ENCODE measurements at places on chromosomes 5 and 9.

DNA sequence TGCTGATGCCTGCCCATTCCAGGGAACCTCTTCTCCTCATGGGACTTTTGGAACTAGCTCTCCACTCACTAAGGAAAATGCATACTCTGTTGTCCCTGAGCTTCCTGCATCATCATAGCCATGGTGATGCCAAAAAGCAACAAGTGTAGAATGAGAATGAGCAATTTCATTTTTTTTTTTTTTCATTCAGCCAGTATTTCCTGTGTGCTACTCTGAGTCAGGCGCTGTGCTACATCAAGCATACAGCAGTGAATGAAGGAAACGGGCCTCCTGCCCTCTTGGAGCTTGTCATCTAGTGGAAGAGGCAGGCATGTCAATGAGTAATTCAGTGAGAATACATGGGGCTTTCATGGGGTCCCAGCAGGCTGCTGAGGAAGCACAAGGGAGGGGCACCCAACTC lies 483.1 kb downstream of the BNC2 start:
- DNase-seq, result no peak

DNA sequence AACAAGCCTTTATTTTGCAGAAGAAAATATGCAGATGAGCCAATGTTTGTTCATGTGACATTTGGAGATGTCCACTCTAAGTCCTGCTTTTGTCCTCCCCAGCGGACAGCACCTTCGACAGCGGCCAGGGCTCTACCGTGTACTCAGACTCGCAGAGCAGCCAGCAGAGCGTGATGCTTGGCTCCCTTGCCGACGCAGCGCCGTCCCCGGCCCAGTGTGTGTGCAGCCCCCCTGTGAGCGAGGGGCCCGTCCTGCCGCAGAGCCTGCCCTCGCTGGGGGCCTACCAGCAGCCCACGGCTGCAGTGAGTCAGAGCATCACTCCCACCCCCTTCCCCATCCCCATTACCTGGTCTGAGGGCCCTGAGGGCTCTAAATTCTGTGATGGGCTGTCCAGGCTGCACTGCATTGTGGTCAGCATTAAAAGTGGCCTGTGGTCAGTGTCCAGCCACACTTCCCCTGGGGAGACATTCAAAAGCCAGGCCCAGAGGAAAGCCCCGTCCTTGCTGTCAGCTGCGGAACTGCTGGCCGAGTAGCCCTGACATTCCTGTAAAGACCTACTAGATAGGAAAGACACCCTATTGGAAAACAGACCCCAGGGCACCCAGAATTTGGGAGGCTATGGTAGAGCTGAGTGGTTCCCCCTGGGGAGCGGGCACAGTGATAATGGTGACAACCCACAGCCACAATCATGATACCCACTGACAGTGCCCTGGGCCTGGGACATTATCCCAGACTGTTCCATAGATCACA lies 69.0 kb downstream of the WNK2 start:
- DNase-seq, result no peak

DNA sequence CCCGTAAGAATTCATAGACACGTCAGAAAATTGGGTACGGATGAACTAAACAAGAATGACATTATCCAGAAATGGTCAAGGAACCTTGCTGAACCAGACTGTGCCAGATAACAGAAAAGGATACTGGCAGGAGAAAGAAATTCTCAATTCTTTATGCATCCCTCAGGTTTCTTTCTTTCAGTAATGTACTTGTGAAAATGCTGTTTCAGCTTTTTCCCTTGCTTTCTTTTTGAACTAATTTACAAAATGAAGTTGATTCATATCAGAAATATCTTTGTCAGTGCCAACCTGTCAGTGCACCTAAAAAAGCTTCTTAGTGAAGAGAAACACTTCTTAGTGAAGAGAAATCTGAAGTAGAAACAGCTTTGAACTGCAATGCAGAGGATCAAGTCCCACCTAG lies 643.6 kb upstream of the RORB start:
- no peak for DNase-seq

DNA sequence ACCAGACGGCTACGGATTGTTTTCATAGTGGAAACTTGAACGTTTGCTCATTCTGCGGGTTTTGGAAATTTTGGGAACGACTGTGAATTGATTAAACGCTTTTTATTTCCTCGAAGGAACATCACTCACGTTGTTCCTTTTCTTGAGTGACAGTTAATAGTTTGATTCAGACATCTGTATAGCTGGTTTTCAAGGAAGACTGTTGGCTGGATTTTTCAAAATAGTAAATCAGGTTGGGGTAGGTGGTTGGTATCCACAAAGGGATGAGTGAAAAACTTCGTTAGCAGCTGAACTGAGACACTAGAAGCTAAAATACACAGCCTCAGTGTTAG lies 1.1 kb downstream of the TGFBR1 start:
- no peak for DNase-seq

- no peak for DNase-seq
Measured at GRCh38 chr9:135517407-135517822, 3.8 kb upstream of the LCN1 start.

- DNase-seq, result no peak
Measured at GRCh38 chr9:89323390-89323789, 5.1 kb downstream of the SECISBP2 start.

DNA sequence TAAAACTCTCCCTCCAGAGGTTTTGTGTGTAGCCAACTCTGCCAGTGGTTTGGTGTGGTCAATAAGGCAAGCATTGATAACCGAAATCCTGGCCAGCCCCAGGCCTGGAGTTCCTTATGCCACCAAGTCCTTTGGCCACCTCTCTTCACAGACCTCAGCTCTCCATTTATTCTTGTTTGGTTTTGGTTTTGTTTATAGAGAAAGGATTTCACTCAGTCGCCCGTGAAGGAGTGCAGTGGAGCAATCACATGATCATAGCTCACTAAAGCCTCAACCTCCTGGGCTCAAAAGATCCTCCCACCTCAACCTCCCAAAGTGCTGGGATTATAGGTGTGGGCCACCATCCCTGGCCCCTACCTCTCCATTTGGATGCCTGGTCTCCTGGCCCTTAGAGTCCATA lies 55.4 kb upstream of the PPARGC1B start:
- DNase-seq, result no peak

DNA sequence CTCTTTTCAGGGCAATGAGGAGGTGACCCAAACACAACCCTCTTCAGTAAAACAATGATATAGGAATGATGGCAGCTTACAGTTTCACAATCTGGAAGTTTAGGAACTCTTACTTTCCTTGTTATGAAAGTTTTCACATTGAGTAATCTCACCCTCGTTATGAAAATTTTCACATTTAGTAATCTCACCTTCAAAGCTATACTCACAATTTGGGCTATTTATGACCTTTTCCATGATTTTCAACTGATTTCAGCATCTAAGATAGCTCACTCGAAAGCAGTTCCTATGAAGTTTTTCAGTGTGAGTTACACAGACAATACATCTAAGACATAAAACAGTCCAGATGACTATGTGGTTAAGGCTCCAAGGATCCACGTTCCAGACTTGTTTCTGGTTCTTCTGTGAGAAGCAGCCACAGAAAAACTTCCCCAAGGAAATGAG lies 57.1 kb downstream of the FOXD1 start:
- DNase-seq, result no peak

DNA sequence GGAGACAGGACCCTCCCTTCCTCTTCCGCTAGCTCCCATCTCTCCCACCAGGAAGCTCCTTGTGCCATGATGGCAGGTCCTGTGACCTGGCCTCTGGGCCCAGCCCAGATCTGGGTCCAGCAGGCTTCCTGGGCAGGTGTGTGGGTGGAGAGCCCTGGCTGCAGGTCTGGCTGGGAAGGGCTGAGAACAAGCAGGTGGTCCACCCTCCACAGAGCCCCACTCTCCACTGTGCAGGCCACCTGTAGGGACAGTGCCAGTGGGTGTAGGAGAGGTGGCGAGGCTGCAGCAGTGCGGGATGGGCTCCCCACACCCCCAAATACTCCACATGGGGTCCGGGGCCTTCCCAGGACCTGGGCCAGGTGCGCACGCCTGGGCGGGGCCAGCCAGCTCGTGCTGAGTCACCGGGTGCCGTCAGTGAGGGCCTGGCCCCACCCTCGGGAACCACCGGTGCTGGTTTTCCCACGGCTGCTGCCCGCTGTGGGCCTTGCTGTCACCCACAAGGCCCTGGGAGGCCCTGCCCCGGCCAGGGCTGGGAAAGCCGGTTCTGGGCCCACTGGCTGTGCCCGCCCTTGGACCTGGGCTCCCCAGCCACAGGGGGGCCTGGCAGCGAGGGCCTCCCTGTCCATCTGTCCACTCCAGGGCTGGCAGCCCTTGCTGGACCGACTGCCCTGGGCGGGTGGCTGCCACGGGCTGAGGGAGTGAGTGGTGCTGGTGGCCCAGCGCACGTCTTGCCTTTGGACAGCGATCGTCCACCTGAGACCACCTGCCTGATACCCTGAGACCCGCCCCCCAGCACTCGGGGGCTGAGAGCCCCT lies 9.3 kb upstream of the NRARP start:
- no peak for DNase-seq

DNA sequence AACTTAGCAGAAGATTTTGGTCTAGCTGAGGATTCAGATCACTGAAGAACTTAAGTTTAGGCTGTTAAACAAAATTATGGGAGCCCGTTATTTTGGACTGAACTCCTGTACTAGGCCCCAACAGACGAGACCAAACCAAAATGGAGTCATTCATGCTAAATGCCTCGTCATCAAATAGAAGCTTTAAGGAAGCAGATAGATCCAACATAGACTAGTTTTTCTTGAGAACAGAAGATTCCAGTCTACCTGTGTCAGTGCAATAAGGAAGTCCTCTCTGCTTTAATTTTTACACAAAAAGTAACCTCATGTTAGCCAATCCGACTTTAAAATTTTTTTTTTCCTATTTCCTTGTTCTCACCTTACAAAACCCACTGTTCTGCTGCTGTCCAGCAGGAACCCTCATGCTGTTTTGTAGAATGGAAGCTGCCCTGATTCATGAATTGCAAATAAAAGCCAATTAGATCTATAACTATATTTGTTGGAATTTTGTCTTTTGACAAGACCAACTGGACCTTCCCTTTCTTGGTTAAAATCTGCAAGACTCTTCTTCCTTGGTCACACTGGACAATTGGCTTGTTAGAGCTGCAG lies 29.0 kb upstream of the GOLM1 start:
- no peak for DNase-seq

- no peak for DNase-seq
Measured at GRCh38 chr5:6439588-6440550, 8.8 kb upstream of the UBE2QL1 start.

- DNase-seq, result no peak
Measured at GRCh38 chr5:55517804-55518203, 17.0 kb downstream of the PLPP1 start.

DNA sequence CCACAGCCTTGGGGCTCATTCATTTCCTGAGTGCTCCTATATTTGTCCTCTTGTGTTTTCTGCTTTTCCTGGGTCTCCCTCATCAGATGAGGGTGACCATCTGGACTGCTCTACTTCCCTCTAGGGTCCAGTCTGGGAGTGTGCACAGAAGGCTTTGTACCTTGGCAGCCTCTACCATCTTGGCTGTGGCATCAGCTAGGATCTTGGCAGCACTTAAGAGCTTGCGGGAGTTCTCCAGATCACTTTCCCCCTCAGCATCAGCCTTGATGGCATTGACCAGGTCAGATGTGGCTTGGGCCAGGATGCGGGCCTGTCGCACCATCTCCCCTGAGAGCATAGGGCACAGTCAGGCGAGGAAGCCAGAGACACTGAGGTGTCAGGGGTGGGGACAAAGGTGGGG lies 15.8 kb downstream of the TLN1 start:
- no peak for DNase-seq

GRCh38 chr5:111929867-111930266 lies 172.9 kb upstream of the NREP start:
- no peak for DNase-seq

DNA sequence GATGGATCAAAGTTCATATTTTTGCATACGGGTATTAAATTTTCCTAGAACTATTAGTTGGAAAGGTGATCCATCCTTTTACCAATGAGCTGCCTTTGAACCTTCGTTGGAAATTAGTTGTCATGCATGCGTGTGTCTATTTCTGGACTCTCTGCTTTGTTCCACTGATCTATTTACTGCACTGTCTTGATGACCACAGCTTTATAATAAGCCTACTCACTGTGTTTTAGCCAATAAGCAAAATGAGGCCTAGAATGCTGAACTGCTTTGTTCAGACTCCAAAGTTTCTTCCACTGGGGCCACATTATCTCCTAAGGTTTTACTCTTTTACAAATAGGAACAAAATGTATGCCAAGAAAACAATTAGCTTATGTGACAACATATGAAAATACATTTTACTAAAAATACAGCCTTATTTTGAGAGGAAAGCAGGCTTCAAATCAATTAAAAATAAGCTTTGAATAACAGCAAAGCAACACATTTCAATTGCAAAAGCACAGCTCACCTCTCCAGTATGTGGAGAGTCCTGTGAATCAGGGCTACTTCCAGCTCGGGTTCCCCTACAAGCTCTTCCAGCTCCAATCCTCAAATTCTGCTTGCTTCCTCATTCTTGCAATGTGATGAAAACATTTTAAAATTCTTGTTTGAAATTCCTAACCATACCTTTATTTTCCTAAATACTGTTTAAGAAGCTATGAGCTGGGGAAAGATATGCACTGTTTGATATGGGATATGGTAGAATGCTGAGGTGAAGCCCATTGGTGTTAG lies 72.0 kb downstream of the RETREG1 start:
- no peak for DNase-seq

GRCh38 chr9:132806723-132807421 lies 71.2 kb downstream of the AK8 start:
- no peak for DNase-seq

GRCh38 chr5:172082180-172082579 lies 75.7 kb upstream of the FBXW11 start:
- DNase-seq, result no peak

GRCh38 chr5:153672347-153673090 lies 182.0 kb downstream of the GRIA1 start:
- no peak for DNase-seq

DNA sequence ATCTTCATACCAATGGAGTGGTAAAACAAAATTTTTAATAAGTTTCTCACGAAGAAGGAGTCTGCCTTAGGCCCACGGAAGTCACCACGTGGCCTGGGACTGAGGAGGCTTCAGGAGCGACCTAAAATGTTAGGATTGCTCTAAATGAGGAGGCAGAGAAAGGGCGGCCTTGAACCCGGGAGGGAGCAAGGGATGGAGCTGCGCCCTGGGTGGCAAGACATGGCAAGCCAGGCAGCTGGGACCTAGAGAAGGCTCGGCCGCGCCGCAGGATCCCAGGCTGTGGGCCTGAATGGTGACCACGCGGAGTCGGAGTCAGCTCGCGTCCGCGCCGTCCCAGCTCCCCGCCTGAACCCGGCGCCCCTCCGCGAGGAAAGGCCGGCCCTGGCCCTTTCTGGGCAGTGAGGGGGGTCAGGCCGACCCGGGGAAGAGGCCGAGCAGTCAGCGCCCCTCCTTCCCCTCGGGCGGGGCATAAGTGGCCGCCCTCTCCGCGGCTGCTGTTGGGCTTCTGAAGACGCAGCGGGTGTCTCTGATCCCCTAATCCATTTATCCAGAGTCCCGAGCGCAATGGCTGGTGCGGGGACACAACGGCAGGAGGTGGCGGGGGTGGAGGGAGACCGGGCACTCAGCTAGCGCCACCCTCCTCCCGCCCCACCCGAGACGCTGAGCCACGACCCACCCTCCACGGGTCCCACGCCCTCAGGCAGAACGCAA lies 10.6 kb downstream of the IRX1 start:
- DNase-seq, result no peak

- no peak for DNase-seq
Measured at GRCh38 chr5:54518146-54518817, 723 bp downstream of the SNX18 start.

Data from forelimb muscle (tissue), 1 donor.